Left cardiac atrium (tissue), 4 donors: ENCODE measurements at places on chromosomes 2 and 18. TPM values are rescaled to one million over a fixed set of nuclear protein-coding genes. Genes with fewer than 3 reads are reported as not detected.

GRCh38 chr2:209411718-209412117, 12.1 kb upstream of the MAP2 start:
- DNase-seq = no peak

DNA sequence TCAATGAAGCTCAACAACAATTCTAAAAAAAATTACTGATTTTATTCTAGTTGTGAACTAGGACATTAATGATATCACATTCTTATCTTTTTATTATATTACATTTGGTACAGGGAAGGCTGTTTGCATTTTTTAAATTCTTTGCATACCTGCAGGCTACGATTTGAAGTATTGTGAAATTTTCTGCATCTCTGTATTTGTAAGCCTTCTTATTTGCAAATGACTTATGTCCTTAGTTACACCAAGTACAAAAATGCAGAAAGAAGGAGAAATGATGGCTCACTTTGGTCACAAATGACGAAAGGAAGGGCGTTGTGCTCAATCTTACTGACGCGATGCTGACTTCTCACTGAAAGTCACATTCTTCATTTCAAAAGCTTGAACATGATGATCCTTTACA, 227.5 kb upstream of the SOX11 start:
- no peak for DNase-seq

GRCh38 chr18:27120246-27120645, 64.9 kb downstream of the CHST9 start:
- DNase-seq = no peak

DNA sequence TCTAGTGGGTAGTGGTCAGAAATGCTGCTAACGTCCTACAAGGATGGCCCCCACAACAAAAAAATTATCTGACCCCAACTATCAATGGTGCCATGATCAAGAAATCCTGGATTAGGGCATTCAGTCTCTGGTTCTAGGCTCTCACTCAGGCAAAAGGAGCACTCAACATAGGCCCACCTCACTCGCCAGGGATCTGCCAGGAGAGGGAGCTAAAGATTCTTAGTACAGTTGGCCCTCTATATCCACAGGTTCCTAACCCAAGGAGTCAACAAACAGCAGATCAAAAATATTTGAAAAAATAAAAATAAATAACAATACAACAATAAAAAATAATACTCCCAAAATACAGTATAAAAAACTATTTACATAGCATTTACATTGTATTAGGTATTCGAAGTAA, 10.0 kb downstream of the SLC4A5 start:
- DNase-seq = no peak

- peak; percentile 56 for DNase-seq
Observed at GRCh38 chr18:56321470-56321869, 316.9 kb downstream of the TXNL1 start.

DNA sequence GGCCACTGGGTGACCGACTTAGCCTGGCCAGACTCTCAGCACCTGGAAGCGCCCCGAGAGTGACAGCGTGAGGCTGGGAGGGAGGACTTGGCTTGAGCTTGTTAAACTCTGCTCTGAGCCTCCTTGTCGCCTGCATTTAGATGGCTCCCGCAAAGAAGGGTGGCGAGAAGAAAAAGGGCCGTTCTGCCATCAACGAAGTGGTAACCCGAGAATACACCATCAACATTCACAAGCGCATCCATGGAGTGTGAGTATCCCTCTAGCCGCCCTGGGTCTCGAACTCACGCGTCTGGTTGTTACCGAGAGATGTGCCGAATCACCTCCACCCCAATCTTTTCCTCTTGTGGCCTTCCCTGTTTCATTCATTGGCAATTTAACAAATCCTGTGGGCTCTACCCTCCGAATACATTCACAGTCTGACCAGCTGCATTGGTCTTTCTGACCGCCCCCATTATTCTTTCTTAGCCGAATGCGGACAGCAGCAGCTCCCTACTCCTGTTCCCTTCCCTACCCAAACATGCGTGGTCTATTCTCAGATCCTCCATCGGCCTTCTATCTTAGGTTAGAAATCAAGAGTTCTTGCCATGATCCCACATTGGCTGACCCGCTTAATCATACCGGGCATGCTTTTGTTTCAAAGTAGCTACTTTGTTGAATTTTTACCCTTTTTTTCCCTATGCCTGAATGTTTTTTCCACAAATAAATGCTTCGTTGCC, 631 bp downstream of the RPL31 start:
- DNase-seq = no peak

DNA sequence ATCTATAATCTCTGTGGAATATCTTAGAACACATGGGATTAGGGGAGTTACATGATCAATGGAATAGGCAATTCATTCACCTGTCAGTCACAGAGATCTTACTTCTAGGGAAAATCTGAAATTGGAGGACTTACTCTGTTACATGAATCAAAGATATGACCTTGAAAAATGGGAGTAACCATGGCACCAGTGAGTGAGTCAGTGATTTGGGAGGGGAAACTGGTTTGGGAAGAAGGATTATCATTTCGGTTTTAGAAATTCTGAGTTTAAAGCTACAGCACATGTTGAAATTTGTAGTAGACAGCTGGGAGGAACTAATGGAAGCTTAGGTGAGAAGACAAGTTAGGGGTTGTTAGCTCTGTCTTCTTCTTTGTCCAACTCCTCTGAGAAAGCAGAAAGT, 153.7 kb downstream of the CAMKMT start:
- no peak for DNase-seq

DNA sequence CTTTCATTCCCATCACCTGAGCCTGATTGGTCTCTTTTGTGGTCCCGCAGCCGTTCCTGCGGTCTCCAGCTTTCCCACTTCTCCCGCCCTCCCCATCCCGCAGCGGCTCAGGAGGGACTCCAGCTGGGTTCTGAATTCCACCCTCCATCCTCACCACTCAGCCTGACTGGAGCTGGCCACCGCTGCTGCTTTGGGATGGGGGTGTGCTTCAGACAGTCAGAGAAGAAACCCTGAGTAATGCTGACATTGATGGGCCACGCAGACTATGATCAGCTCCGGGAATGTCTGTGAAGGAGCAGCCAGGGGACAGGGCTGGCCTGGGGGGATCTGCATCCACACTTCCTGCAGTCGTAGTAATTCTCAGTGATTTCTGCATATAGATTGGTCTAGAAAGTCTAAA, 45.9 kb upstream of the TXNDC2 start:
- no peak for DNase-seq

Gene FOSL2
- total RNA-seq = 66.6 TPM

DNA sequence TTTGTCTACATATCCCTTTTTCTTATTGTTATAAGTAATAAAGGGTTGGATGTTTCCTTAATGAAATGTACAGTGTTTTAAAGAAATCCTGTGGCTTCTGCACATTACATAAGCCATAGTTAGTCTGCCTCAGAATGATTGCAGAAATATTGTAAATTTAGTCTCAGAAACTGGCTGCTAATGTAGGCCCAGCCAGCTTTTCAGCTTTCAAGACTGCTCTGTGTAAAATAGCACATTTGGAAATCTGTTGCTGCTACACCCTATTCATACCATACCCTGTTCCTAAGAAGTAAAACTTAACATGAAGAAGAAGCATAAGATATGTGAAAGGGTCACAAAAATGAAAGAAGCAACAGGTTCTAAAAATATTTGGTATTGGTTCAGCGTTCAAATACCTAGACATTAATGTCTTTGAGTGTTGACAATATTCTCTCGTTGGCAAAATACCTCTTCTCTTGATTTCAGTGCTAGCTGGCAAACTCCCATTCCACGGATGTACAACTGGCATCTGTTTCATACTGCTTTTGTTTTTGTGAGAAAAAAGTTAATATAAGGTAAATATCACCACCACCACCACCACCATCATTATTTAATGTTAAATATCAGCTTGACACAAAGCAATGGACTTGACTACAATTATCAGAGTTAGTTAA, 19.2 kb upstream of the NCKAP1 start:
- no peak for DNase-seq

Gene SPC25
- total RNA-seq = 0.85 TPM

Gene RNF25
- total RNA-seq = 15.0 TPM

GRCh38 chr2:52117299-52117698, 1085.4 kb upstream of the NRXN1 start:
- no peak for DNase-seq

- no peak for DNase-seq
Observed at GRCh38 chr2:10664652-10665051, 25.1 kb downstream of the NOL10 start.

GRCh38 chr2:177597759-177598158, 205.2 kb downstream of the AGPS start:
- no peak for DNase-seq

DNA sequence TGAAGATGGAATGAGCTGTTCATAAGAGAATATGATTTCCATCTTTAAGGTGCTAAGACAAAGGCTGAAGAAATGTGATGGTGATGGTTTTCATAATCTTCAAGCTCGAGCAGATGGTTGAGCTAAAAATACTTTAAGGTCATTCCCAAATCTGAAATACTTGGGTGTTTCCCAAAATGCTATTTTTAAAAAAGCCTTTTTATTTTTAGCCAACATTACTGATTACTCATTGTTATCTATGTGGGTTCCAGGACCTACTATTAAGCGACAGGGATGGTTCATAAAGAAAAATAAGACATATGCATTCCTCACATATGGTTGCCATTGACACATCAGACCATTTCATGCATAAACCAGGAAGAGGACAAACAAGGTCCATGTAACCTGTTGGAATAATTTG, 298.5 kb downstream of the PLCL1 start:
- DNase-seq = no peak

Gene FRZB
- 5.3 TPM for total RNA-seq

DNA sequence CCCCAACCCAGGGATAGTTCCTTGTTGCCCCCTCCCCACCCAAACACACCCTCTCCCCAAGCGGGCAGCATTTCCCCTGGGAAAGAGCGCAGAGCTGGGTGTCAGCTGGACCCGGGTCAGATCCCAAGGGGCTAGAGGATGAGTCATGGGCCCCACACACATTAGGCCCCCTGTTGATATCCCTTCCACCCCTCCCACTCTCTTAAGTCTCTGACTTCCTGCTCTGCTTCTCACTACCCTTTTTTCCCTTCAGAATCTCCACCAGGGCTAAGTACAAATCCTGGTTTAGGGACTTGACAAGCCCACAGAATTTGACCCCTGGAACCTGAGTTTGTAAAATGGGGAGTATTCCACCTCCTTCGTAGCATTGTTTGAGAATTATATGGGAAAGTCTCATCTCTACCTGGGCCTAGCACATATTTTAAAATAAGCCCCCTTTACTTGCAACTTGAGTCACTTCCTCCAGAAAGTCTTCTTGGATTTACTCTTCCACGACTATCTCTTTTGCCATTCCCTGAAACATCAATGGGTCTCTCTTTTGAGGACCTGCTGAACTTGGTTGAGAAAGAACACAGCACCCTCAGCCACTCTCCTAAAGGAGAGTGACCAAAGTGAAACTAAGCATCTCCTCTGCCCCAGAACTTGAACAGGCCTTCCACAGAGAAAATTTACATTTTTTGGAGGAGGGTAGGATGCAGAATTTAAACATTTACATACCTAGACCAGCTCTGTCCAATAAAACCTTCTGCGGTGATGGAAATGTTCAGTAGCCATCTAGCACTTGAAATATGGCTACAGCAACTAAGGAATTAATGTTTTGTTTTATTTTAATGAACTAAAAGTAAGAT, 4.7 kb downstream of the RTKN start:
- no peak for DNase-seq

DNA sequence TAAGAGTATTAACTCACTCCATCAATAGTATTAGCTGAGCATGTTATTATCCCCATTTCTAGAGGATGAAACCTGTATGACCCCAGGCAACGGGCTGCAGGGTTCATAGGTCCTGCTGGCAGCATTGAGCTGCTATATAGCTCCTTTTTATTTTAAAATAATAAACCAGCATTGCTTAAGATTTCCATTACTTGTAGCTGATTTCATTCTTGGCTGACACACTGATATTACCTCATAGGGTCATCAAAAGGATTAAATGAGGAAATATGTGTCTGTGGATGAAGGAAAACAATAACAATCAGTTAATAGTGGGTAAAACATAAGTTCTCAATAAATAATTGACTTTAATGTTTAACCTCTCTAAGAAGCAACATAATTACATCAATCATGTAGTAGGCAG, 48.3 kb upstream of the NRP2 start:
- DNase-seq = no peak

Gene DPYSL5
- not detected for total RNA-seq

Gene LAMA3
- total RNA-seq = 6.7 TPM

GRCh38 chr2:178531168-178531567, 50.9 kb downstream of the PLEKHA3 start:
- DNase-seq = no peak

- no peak for DNase-seq
Observed at GRCh38 chr2:106124106-106124756, 69.9 kb downstream of the UXS1 start.

DNA sequence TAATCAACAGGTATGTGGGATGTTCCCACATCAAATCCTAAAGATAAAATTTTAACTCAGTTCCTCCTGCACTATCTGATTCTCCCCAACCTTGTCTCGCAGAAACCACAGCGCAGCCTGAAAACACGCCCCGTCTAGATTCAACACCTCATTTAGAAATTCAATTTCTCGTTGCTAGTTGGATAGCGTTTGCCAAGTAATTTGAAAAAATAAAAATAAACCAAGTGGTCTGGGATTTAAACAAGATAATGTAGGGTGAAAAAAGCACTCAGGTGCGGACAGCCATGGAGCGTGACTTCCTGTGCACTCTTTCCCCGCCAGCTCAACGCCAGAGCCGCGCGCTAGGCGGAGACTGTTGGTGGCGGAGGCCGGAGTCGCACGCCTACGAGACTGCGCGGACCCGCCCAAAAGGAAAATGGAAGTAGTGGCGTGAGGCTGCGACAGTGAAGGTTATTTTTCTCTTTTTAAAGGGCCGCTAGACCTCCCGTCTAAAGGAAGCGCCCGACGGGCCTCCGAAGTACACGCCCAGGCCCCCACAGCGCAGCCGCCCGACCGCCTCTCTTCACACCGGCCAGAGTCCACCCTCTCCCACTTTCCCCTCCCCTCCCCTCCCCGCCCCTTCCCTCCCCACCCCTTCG, 615 bp upstream of the CCNT2 start:
- DNase-seq = no peak

Gene ZBTB7C
- total RNA-seq = 5.6 TPM

DNA sequence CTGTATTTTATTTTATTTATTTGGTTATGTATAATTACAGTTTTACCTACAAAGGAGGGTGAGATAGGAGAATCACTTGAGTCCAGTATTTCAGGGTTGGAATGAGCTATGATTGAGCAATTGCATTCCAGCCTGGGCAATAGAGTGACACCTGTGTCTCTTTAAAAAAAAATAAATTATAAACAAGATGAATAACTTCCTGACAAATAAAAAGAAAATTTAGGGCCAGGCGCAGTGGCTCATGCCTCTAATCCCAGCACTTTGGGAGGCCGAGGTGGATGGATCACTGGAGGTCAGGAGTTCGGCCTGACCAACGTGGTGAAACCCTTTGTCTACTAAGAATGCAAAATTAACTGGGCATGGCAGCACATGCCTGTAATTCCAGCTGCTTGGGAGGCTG, 17.3 kb downstream of the MTA3 start:
- DNase-seq = no peak

Gene ABCA12
- not detected for total RNA-seq

DNA sequence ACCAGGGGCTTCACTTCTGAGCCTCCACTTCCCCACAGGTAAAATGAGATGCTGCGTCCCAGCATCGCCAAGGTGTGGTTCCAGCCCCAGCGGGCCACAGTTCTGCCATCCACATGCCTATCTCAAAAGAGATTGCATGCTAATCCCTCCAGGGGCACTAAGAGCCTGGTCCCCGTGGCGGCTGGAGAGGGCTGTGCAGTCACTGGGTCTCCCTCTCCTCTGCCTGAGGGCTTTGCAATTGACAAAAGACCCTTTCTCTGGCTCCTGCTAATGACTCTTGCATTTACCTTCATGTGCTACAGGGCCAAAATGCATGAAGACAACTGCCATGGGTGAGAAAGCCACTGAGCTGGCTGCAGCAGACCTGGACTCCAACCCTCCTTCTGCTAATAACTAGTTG, 18.5 kb downstream of the ZBTB7C start:
- DNase-seq = no peak
